Left lung (tissue), 14 donors: ENCODE measurements at places on chromosomes 6 and 20. TPM values are rescaled to one million over a fixed set of nuclear protein-coding genes. Genes with fewer than 3 reads are reported as not detected.
A peak's percentile ranks its signal among the peaks of the same experiment; 100 is the strongest.

GRCh38 chr20:19926591-19926990 lies 90.6 kb upstream of the NAA20 start:
- H3K4me3 ChIP-seq, result no peak overlapping the region
- no peaks in the 10 kb centered on the region for H3K27me3 ChIP-seq
- peak overlapping the region; percentile 57 for H3K27ac ChIP-seq
- H3K36me3 ChIP-seq, result no peaks in the 10 kb centered on the region

PPP1R18 gene
- 117 TPM for total RNA-seq

- no peak overlapping the region for H3K27ac ChIP-seq
- no peaks in the 10 kb centered on the region for H3K4me1 ChIP-seq
- no peaks in the 10 kb centered on the region for H3K36me3 ChIP-seq
- DNase-seq, result no peak
Measured at GRCh38 chr6:4466769-4467480, 309.3 kb upstream of the CDYL start.

DNA sequence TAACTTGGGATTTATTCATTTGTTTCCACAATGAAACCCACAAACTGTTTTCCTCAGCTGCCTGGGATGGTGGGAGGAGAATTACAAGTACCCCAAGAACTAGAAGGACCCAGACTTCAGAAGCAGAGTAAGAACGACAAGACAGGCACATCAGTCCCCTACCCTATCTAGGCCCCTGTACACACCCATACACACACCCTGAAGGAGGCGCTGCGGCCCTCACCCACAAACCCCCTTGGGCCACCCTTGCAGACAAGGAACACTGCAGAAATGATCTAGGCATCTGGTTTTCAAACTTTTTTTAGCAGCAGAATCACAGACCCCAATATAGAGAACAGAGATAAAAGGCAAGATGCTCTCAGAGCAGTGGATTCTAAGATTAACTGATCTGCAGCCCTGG lies 55.0 kb downstream of the TRERF1 start:
- H3K4me1 ChIP-seq, result peaks cover 30% of the 10 kb centered on the region
- H3K4me3 ChIP-seq, result no peak overlapping the region
- H3K36me3 ChIP-seq, result no peaks in the 10 kb centered on the region
- H3K27me3 ChIP-seq, result no peaks in the 10 kb centered on the region

KIF25 gene
- total RNA-seq, result 0.63 TPM

PCIF1 gene
- 26.1 TPM for total RNA-seq

- H3K27me3 ChIP-seq, result no peaks in the 10 kb centered on the region
- no peak overlapping the region for H3K4me3 ChIP-seq
- no peaks in the 10 kb centered on the region for H3K36me3 ChIP-seq
- H3K27ac ChIP-seq, result no peak overlapping the region
Measured at GRCh38 chr6:113147544-113147943, 709.6 kb upstream of the MARCKS start.

CNKSR3 gene
- 10.5 TPM for total RNA-seq

GRCh38 chr6:137570393-137570792 lies 76.2 kb upstream of the OLIG3 start:
- H3K4me1 ChIP-seq, result no peaks in the 10 kb centered on the region
- no peaks in the 10 kb centered on the region for H3K36me3 ChIP-seq
- peak; percentile 44 for DNase-seq
- no peak overlapping the region for H3K4me3 ChIP-seq
- peaks cover 38% of the 10 kb centered on the region for H3K27me3 ChIP-seq

DNA sequence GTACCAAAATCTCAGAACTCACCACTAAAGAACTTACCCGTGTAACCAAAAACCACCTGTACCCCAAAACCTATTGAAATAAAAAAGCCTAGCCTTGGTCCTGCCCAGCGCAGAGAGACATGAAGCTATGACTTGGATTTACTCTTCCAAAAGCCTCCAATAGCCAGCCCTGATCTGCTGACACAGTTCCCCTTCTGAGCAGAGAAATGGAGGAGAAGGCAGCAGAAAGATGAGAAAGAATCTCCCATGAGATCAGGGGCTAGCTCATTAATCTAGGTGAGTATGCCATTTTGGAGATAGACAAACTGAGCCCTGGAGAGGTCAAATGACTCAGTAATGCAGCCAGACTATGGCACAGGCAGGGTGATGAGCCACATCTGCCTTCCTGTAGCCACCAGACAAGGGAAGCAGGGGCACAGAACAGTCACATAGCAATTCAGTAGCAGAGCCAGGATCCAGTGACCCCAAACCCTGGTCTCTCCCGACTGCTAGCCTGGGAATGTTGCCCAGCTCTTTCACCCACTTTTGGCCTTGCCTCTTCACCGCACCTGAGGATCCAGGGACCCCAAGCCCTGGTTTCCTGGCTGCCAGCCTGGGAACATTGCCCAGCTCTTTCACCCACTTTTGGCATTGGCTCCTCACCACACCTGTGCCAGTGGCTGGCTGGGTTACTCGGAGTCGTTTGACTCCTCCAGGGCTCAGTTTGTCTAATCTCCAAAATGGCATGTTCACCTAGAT lies 7.2 kb upstream of the SDCBP2 start:
- no peak for DNase-seq
- no peak overlapping the region for H3K4me3 ChIP-seq
- H3K36me3 ChIP-seq, result no peaks in the 10 kb centered on the region
- no peaks in the 10 kb centered on the region for H3K27me3 ChIP-seq

- no peaks in the 10 kb centered on the region for H3K4me1 ChIP-seq
- H3K27me3 ChIP-seq, result no peaks in the 10 kb centered on the region
- H3K36me3 ChIP-seq, result no peaks in the 10 kb centered on the region
Measured at GRCh38 chr6:8758412-8758811, 323.1 kb upstream of the SLC35B3 start.
